ENCODE measurements at places on chromosomes 3 and 15.

GRCh38 chr3:50623840-50624474 lies 7.0 kb downstream of the MAPKAPK3 start:
- no peak for DNase-seq

GRCh38 chr3:15983232-15983631 lies 185.5 kb upstream of the ANKRD28 start:
- DNase-seq: no peak

- DNase-seq: no peak
Observed at GRCh38 chr15:57321973-57322601, 54.2 kb upstream of the CGNL1 start.

DNA sequence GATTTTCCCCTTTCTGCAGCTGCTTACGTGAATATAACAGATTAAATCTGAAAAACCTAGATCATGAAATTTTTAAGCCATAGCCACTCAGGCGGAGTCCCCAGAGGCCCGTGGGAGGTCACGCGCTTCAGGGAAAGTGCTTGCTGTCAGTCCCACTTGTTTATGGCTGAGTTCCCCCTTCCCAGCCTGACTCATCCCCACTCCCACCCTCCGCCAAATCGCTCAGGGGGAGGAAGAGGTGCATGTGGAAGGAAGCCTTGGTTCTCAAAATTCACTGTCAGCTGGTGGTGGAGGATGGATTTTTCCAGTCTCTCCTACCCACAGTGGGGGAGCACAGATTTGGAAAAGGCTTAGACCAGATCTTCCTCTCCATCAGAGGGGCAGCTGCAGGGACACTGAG lies 67.4 kb downstream of the CORO2B start:
- no peak for DNase-seq
